Suppressor macrophage (primary cell): ENCODE measurements at places on chromosomes 16 and 17.

- no peak for DNase-seq
These were observed 22.6 kb downstream of the ZFHX3 start for GRCh38 chr16:73025151-73025855.

- DNase-seq: no peak
These were observed 156.8 kb upstream of the CHMP6 start for GRCh38 chr17:80834893-80835275.

- DNase-seq: no peak
These were observed 66.4 kb downstream of the ABCC1 start for GRCh38 chr16:16015849-16016248.

DNA sequence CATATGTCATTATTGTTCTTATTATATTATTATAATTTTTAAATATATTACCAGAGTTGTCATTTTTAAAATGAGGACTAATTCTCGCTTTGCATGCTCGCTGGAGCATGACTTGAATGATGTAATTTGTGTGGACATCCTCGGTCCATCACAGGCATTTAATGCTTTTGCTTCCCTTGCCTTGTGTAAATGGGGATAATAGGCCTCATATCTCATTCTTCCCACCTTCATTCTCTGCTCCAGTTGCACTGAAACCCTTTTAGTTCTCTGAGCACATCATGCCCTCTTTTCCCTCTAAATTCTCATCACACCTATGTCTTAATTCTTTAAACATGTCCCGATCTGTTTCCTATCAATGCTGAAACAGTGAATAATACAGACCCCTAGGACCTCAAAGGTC lies 285.4 kb downstream of the HS3ST4 start:
- DNase-seq: no peak

- DNase-seq: peak; percentile 44
These were observed 3.2 kb downstream of the ACSF3 start for GRCh38 chr16:89096768-89097391.

DNA sequence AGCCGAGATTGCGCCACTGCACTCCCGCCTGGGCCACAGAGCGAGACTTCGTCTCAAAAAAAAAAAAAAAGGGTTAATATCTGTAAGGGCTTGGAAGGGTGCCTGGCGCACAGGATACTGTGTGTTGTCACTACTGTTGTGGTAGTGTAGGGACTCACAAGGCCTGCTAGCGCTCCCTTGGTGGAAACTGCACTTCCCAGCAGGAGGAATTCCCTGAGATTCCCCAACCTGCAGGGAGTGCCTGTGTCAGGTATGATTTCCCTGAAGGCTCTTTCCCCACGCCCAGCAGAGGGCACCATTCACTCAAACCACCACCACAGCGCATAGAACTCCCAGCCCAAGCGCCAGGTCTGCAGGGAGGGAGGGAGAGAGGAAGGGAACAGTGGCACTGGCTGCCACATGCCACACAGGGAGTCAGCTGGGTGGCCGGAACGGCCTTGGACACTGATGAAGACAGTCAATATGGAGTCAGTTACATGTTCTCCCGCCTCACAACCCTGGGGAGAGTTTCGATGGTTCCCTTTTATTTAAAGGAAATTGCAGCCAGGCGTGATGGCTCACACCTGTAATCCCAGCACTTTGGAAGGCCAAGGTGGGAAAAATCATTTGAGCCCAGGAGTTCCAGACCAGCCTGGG lies 32.7 kb upstream of the CDH1 start:
- peak; percentile 78 for DNase-seq

DNA sequence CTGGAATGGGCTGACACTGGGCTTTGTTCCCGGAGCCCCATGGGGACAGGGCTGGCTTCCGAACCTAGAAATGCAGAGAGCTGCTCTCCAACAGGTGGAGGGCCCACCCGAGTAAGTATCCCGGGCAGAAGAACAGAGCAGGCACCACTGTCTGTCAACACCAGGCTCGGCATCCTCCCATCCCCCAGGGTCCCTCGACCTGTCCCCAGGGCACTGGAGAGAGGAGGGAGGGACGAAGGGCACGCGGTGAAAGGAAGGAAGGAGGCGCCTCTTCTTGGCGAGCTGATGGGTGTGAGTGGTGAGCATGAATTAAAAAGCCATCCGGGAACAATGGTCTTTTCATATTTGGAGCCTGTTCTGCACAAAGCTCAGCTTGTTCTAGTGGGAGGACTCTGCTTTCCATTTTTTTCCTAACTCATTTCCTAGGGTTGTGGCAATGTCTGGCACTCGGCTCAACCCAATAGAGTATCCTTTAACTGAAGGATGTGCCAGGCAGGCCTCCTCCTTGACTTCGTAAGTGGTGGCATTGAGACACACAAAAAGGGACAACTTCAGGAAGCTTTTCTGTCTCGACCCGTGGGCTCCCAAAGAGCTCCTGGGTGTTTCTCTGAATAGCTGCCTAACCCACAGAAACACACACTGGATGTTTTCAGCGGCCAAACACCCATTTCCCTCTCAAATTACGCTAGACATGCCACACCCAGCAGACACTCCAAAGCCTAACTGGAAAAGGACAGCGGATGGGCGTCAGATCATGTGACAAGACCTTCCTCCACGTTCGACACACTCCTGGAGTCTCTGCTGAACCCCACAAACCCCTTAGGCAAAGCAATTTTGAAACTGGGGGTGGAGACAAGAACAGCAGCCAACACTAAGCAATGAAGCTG lies 47.7 kb downstream of the ZFHX3 start:
- DNase-seq: no peak

DNA sequence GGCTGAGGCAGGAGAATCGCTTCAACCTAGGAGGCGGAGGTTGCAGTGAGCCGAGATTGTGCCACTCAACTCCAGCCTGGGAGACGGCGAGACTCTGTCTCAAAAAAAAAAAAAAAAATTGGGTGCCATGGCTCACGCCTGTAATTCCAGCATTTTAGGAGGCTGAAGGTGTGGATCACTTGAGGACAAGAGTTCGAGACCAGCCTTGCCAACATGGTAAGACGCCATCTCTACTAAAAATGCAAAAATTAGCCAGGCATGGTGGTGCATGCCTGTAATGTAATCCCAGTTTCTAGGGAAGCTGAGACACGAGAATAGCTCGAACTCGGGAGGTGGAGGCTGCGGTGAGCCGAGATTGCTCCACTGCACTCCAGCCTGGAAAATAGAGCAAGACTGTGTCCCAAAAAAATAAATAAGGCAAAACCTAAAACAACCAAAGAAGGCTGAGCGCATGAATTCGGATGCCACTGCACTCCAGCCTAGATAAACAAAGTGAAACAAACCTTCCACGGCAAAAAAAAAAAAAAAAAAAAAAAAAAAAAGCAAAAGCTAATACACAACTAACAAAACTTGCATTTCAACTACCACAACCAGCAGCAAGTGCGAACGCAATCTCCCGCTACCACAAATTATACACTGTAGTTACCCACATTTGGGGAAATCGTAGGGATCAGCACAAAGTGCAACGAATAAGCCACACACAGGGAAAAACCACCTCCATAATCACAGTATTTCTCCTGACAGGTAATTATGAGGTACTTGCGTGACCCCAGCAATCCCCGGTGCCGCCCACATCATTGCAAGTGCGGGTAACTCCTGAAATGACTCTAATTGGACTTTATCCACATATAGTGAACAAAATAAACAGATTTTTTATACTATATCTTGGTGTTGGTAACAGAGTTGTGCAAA lies 25.6 kb downstream of the TEX14 start:
- no peak for DNase-seq

DNA sequence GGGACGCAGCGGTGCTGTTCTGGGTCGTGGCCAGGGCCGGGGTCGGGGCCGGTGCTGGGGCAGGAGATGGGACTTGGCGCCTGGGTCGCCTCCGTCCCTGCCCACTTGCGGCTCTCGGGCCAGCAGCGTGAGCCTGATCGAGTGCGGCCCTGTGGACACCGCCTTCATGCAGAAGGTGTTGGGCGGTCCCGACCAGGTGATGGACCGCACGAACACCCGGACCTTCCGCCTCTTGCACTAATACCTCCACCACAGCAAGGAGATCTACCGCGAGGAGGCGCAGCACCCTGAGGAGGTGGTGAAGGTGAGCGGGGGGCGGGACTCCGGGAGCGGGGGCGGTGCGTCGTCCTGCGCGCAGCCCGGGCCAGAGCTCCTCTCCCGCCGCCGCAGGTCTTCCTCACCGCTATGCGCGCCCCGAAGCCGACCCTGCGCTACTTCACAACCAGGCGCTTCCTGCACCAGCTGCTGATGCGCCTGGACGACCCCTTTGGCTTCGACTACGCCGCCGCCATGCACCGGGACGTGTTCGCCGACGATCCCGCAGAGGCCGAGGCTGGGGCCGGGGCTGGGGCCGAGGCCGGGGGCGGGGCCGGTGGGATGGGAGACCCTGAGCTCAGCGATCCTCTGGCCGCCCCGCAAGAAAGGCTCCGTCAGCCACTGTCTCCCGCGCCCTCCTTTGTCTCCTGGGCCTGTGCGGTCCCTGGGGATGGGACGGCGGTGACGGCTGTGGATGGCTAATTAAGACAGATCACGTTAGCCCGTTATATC lies 4.5 kb upstream of the HSD17B1 start:
- no peak for DNase-seq

- DNase-seq: no peak
These were observed 12.6 kb upstream of the CDR2 start for GRCh38 chr16:22386976-22387375.

DNA sequence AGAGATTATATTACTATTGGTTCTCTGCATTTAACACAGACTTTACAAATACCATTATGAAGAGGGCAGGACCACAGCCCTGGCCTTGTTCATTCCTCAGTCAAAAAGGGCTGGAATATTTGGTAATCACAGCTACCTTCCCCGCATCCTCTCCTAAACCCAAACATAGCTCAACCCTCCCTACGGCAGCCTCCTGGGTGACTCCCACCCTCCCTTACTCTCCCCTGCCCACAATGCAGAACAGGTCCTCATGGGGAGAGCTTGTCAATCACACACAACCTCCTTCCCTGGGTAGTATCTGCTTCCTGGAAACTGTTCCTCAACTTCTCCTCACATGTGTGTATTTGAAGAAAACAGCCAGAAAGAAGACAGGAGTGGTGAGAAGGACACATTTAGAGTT lies 224.2 kb downstream of the C16orf78 start:
- DNase-seq: no peak

DNA sequence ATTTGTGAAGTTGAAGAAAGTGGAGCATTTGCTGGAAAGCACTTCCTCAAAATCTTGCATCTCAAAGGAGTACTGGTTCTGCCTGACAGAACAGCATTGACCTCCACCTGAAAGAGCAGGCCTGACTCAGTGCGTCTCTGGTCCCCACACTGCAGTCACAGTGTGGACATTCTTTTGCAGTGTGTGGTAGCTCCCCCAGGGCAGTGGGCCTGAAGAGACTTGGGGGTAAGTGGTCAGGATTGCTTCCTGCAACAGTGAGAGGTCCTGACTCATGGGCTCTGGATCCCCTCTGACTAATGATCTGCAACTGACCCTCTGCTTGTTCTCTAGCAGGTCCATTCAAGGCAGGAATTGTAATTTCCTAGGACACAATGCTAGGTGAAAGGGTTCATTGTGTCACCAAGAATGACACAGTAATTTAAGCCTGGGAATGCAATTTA lies 204.9 kb upstream of the KCNJ16 start:
- DNase-seq: no peak

- DNase-seq: no peak
These were observed 110.5 kb upstream of the COX10 start for GRCh38 chr17:13958773-13959172.

GRCh38 chr16:84408856-84409255 lies 40.5 kb downstream of the ATP2C2 start:
- DNase-seq: peak; percentile 3

- no peak for DNase-seq
These were observed 242.5 kb downstream of the BCAS3 start for GRCh38 chr17:60920107-60920506.

- DNase-seq: peak; percentile 85
These were observed 10.5 kb downstream of the ST3GAL2 start for GRCh38 chr16:70428178-70428998.

GRCh38 chr16:73094371-73094770 lies 46.4 kb upstream of the ZFHX3 start:
- no peak for DNase-seq

DNA sequence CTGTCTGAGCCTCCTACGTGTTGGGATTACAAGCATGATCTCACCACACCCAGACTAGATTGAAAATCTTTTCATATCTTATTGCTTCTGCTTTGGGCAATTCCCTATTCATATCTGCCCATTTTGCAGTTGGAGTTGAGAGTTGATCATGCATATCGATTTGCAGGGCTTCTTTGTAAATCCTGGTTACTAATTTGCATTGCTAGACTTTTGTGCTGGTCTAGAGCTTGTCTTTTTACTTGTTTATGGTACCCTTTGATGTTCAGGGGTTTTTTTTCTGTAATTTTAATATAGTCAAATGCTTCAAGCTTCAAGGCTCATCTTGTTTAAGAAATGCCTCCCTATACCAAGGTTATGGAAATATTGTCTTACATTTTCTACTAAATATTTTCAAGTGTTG lies 23.5 kb upstream of the CMIP start:
- DNase-seq: no peak

DNA sequence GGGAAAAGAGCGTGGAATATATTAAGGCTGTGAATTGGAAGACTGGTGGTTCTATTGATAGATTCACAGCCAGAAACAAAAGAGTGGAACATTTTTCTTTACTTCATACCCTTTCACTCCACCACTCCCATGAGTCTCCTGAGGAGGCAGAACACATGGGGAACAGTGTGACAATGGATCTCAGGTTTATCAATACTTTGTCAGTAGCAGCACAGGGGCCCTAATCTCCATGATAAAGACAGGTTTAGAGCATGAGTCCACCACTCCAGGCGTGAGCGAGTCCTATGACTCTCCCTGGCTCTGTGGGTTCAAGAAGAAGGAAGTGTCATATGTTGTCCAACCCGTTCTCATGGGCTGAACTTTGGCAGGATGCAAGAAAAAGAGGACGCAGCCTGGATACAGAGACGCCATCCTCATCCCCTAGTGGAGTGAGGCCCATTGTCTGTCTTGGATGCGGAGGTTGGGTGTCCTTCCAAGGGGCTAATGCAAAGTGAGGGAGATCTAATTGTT lies 361.2 kb downstream of the TMEM114 start:
- no peak for DNase-seq

DNA sequence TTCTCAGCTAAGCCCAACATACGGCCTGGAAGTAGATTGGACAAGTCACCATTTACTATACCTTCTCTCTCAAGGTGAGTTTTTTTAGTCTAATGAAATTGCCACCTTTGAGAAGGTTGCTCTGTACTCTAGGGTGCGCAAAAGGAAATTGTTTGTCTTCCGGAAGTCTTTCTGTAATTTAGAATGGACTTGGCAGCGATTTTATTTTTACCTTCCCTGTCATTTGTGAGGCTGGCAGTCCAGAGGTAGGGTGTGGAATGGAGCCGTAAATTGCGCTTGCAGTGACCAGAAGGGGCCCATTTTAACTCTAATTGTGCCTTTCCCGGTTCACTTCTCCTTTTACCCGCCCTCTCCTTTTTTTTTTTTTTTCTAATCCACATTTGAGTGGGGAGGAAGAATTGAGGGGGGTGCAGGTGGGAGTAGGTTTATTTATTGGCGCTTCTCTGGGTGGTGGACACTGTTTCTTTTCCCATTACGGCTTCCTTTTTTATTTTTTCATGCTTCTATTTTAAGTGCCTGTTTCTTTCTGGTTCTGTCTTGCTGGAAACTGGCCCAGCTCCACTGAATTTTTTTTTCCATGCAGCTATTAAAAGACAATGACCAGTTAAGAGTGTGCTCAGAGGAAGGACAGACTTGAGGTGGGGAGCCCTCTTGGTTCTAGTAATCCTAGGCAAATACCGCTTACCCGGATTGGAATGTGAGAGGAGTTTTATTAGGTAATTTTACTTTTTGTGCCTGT lies 89.7 kb upstream of the CLEC18A start:
- peak; percentile 19 for DNase-seq

GRCh38 chr16:82265809-82266208 lies 95.8 kb upstream of the MPHOSPH6 start:
- no peak for DNase-seq

GRCh38 chr17:46851029-46851741 lies at the start of gene WNT9B:
Gene WNT9B (plus strand): TSS chr17:46851583. CDS start chr17:46851639, 56 bp downstream.
- peak; percentile 22 for DNase-seq
